ENCODE measurements at places on chromosomes 1 and 21. TPM values are rescaled to one million over a fixed set of nuclear protein-coding genes. Genes with fewer than 3 reads are reported as not detected.

Gene GPR37L1
- 7.5 TPM for total RNA-seq

Gene PLEKHM2
- 35.4 TPM for total RNA-seq

Gene TSSK3
- total RNA-seq, result 2.4 TPM

Gene NHLH2
- total RNA-seq, result 2.8 TPM

Gene RAP1GAP
- 17.1 TPM for total RNA-seq

Gene AGT
- 155 TPM for total RNA-seq

Gene FMO1
- 75.7 TPM for total RNA-seq

Gene SLC44A5
- total RNA-seq, result 37.7 TPM

Gene GJB4
- not detected for total RNA-seq

Gene FABP3
- 82.1 TPM for total RNA-seq

Gene FAM177B
- total RNA-seq, result 0.40 TPM

Gene ARV1
- 28.7 TPM for total RNA-seq

Gene RGS8
- total RNA-seq, result 8.2 TPM

Gene SPRR2D
- total RNA-seq, result not detected

Gene ZFP69
- total RNA-seq, result 7.1 TPM

Gene DMRTA2
- not detected for total RNA-seq

Gene OMA1
- 48.0 TPM for total RNA-seq

Gene BARHL2
- total RNA-seq, result 0.44 TPM

Gene RGS18
- total RNA-seq, result 8.4 TPM

Gene PCP4
- 25.8 TPM for total RNA-seq

Gene TOMM20
- 87.4 TPM for total RNA-seq

Gene DNAH14
- 51.4 TPM for total RNA-seq

Gene UQCRH
- 326 TPM for total RNA-seq

Gene GRHL3
- total RNA-seq, result 2.5 TPM

Gene NENF
- total RNA-seq, result 142 TPM

Gene CDKN2C
- total RNA-seq, result 17.1 TPM

Gene UTS2
- total RNA-seq, result 3.6 TPM

Gene LIN28A
- not detected for total RNA-seq

Gene NTNG1
- total RNA-seq, result 26.8 TPM

Gene SLC1A7
- total RNA-seq, result 0.06 TPM

Gene IFNLR1
- total RNA-seq, result 0.72 TPM

Gene LRRC42
- 38.2 TPM for total RNA-seq

All from spinal cord (tissue), 10 donors.